Left ventricle myocardium superior (tissue), 1 donor: ENCODE measurements at places on chromosomes 13 and 19. TPM values are rescaled to one million over a fixed set of nuclear protein-coding genes. Genes with fewer than 3 reads are reported as not detected.

GRCh38 chr19:46387713-46388130 is 25.6 kb downstream of the CCDC8 start:
- no peak for DNase-seq

GRCh38 chr13:24076636-24077035 is 83.9 kb upstream of the SPATA13 start:
- DNase-seq = no peak

DNA sequence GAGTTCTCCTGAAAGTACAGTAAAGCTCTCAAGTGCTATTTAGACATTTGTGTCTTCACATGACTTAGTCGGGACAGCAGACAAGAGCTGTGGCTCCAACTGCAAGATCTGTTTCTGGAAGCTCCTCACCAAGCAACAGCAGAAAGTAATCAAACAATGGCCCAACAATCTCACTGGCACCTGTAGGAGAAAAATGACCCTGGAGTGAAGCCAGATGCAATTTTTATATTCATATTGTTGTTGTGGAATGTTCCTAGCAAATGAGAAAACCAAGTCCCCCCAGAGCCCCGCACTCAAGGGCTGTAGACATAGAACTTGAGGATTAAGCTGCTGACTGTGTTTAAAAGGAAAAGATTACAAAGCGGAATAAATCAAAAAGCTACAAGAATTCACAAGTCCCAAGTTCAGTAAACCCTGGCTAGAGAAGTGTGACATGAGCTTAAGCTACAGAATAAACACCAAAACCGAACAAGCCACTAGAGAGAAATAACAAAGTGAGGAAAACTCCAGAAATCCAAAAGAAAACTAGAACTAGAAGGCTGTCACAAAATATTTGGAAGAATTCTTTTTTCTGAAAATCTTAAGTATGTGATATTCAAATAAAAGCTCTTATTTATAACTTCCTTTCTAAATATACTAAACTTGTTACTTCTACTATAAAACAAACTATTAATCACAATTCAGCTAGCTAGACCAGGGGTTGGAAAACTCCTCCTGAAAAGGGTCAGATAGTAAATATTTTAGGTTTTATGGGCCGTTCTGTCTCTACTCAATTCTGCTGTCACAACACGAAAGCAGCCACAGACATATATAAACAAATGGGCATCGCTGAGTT is 454.5 kb downstream of the SUCLA2 start:
- DNase-seq = no peak

GRCh38 chr13:40465015-40465390 is 201.4 kb downstream of the FOXO1 start:
- no peak for DNase-seq

- peak; percentile 43 for DNase-seq
Observed at GRCh38 chr19:19997656-19998268, 41.5 kb downstream of the ZNF682 start.

- DNase-seq = no peak
Observed at GRCh38 chr19:3814648-3815047, 28.5 kb upstream of the MATK start.

DNA sequence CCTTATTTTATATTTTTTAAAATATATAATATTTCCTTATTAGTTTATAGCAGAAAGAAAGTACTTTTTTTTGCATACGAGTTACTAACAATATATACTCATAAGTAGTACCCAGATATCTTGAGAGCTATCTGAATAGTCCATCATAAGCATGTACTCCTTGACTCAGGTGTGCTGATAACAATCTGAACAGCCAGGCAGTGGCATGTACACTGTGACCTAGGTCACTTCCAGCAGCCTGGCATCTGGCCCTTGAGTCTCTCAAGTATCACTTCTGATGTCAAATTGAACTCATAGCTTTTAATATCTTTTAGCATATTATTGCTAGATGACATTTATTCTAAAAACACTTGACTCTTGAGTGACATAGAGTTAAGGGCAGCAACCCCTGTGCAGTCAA is 1576.7 kb downstream of the SLITRK1 start:
- DNase-seq = no peak

- DNase-seq = no peak
Observed at GRCh38 chr13:101763191-101763590, 310.7 kb downstream of the ITGBL1 start.

- no peak for DNase-seq
Observed at GRCh38 chr19:37979547-37980082, 72.6 kb downstream of the SIPA1L3 start.

GRCh38 chr13:41377446-41377845 is 66.4 kb downstream of the NAA16 start:
- DNase-seq = no peak

DNA sequence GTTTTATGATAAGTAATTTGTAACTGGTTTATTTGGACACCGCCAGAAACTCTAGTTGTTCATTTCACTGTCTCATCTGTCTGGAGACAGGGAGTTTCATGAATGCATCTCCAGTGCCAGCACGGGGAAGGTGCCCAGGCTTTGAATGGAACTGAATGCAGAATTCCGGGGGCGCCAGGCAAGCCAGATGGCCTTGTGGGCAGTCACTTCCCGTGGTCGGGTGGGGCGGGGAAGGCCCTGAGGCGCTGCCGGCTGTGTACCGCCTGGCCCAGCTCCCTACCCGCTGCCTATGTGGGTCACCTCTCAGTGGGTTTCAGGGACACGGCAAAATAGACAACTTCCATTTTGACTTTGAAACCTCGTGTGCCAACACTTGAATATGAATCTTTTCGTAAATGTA is 28.8 kb upstream of the MCF2L start:
- no peak for DNase-seq

DNA sequence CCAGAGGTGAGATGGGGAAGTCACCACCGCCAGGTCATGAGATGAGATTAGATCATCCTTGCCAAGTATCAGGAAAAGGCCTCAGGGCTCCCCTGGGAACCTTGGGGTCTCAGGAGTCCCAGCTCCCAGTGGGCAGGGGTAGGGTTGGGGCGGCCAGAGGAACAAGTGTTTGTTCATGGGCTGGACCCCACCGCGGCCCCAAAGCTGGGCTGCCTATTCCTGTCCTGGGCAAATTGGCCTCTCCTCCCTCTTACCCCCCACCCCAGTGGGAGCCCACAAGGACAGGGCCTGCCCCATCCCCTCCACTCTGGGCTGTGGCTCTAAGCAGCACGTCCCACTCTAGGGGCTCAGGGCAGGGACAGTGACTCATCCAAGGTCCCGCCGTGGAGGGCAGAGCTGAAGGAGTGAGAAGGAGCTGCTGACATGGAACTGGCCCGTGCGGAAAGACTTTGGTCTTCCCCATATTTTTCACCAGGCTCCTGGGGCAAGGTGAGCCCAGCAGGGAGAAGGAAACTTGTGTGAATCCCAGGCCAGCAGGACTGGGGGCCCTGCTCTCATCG is 4.0 kb upstream of the HCN2 start:
- DNase-seq = no peak

DNA sequence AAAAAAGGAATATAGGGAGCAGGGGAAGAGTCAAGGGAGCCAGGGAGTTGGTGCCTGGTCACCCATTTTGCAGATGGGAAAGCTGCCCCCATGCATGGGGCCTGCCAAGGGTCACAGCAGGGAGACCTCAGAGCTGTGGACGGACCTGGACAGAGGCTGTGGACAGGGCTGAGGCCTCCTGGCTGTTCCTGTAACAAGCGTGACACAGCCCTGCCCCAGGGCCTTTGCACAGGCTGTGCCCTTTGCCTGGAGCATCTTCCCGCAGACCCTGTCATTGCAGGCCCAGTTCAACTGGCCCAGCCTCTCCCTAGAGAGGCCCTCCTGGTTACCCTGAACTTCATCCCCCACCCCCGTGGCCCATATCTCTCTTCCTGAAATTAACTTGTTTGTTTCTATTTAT is 6.4 kb downstream of the TNFAIP8L1 start:
- no peak for DNase-seq

DNA sequence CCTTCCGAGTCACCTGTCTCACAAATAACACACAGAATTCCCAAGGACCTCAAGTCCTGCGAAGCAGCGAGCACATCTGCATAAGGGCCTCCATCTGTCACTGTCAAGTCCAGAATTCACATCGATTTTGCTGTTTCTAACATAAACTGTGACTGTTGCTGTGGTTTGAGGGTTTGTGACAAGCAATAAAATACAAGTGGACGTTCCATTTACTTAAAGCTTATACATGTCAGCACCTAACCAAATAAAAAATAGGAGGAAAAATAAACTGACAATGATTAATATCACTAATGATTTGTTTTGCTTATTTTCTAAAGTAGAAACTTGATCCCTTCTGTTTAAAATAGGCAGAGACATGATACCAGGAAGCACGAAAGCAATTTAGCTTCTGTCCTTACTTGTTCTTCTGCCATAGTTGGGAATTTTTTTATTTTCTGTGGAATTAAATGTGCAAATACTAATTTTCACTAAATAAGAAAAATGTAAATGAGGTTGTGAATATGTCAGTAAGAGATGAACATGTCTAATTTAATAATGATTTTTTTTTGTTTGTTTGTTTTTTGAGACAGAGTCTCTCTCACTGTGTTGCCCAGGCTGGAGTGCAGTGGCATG is 279.1 kb downstream of the FGF9 start:
- no peak for DNase-seq

- peak; percentile 87 for DNase-seq
Observed at GRCh38 chr19:1864480-1865171, 1.2 kb upstream of the KLF16 start.

DNA sequence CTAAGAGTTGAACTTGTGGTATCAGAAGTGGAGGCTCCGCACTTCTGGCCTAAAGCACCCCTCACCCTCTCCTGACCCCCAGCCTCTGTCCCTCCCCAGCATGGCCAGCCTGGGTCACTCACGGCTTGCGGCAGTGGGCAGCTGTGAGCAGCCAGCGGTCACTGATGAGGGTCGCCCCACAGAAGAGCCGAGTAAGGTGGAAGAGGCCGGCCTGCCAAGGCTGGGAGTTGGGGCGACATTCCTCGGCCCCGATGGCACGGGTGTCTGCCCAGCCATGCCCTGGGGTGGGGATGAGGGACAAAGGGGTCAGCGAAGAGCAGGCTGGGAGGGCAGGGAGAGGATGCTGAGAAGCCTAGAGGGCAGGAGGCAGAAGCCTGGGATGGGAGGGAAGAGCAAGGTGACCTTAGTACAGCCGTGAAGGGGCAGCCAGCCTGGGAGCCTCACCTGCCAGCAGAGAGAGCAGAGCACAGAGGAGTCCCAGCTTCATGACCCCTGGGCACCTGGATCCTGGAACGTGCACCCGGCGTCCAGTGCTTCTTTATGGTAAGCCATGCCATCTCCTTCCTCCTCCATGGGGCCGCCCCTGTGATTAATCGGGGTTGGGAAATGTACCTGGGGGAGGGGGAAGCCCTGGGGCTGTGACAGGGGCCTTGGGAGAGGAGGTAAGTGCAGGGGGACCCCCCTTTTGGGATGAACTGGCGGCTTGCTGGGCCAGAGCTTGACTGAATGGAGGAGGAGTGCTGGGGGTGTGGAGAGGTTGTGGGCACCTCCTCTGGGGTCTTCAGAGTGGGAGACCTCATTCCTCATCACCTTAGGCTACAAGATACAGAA is 7.9 kb upstream of the KLK8 start:
- DNase-seq = no peak

DNA sequence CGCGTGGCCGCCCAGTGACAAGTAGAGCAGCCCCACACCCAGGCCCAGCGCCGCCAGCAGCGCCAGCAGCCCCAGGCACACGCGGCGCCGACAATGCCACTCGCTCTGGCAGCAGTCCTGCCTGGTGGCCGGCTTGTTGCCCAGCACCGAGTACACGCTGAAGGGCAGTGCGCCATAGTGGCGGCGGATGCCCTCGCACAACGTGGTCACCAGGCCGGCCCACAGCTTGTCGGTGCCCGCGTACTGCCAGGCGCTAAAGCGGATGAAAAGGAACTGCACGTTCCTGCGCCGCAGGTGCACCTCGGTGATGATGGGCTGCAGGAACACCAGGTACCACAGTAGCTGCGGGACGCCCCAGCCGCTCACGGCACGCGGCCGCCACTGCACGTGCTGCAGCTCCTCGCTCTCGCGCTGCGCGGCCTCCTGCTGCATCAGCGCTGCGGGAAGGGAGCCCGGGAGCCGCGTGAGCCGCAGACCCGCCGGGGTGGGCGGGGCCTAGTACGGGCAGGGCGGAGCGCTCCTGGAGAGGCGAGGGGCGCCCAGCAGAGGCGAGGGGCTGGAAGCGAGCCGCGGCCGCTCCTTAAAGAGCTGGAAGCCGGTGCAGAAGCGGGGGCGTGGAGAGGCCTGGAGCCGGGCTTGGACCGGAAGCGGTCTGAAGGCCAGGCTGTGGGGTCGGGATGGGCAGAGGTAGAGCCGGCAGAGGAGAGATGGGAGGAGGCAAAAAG is 7.3 kb downstream of the NKPD1 start:
- DNase-seq = peak; percentile 70

DNA sequence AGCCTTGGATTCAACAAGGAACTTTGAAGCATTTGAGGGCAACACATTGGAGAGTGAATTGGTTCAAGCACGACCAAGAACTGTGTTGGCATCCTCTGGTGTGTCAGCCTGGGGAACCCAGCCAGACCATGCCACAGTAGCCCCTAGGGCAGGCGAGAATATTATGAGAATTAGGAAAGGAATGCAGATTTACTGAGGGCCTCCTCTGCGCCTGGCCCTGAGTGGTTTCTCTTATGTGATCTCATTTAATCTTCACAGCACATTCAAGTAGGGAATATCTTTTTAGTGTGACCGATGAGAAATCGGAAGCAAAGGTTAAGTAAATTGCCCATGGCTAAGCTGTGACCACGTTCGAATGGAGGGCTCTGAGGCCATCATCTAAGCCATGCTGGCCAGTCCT is 15.3 kb upstream of the ERICH6B start:
- DNase-seq = no peak

The RUBCNL gene
- 0.69 TPM for total RNA-seq

The PSPN gene
- 1.2 TPM for total RNA-seq

The LGALS7 gene
- total RNA-seq = not detected

The ZNF578 gene
- total RNA-seq = 2.2 TPM

The KCTD15 gene
- total RNA-seq = 9.6 TPM

The FXYD1 gene
- total RNA-seq = 489 TPM

The USHBP1 gene
- total RNA-seq = 9.3 TPM

The MAB21L1 gene
- total RNA-seq = 0.30 TPM

The ZNF415 gene
- 23.9 TPM for total RNA-seq

The SMIM7 gene
- 32.5 TPM for total RNA-seq

The TMIGD2 gene
- not detected for total RNA-seq
